ENCODE measurements at places on chromosomes 2 and 18.

GRCh38 chr2:88680916-88681315 is 10.6 kb upstream of the RPIA start:
- DNase-seq = no peak

GRCh38 chr2:223954401-223954800 is 2.9 kb upstream of the MRPL44 start:
- DNase-seq = no peak

GRCh38 chr2:10599921-10600320 is 89.9 kb downstream of the NOL10 start:
- no peak for DNase-seq

DNA sequence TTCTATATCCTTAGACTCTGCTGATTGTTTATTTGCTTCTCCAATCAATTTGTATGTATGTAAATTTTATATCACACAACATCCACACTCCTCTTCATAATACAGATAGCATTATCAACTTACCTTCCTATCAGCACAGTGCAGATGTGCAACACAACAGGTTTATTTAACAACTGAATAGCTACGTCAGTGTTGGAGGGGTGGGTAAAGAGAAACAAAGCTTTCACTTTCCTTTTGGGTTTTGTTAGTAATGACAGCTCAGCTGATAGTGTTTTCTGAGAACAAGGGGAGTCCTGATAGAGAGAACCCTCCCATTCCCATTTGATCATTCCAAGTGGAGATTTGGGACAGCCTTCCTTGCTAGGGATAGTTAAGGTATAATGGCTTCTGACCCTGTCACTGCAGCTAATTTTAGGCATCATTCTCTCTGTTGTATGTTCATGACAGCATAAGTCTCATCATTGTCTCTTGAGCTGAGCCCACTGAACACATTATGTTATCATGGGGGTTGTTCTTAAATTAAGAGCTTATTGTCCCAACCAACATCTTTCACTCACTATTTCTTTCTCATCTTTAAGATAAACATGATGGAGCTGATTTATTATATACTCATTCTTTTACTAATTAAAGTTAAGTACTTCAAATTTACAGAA is 227.7 kb downstream of the GPD2 start:
- no peak for DNase-seq

DNA sequence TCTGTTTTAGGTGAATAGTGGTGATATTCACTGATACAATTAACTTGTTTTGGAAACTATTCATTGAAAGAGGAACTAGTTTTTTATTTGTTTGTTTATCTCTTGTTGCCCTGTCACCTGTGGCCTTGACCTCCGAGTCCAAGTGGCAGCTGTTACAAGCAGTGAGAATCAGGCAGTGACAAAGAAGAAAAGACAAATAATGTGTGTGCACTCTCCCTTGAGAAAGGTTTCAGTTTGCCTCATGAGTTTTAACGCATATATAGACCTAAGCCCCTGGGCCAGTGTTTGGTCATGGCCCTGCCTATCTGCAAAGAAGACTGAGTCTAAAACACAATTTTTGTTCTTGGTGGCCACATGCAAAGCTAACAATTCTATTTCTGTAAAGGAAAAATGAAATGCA is 15.3 kb downstream of the KYNU start:
- no peak for DNase-seq

DNA sequence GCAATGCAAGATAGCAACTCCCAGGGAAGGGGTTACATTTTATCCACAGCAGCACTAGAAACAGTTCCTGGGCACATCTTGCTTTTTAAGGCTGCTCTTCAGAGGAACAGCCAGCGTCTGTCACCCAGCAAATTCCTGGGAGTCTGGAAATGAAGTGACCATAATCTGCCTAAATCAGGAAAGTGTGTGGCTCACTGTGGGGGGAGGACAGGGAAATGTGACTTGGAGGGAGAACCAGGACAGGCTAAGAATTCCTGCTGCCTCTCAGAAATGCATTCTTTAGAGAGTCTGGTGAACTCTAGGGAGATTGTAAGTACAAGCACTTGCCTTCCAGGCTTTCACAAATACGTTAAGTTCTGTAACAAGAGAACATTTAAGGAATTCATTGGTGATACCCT is 364.3 kb upstream of the SPHKAP start:
- DNase-seq = no peak

All from stimulated activated CD4-positive, alpha-beta T cell treated with anti-CD3 and anti-CD28 coated beads, TNF-alpha, amount 100 ng/mL, for 4 hours (primary cell).